Naive thymus-derived CD8-positive, alpha-beta T cell (primary cell): ENCODE measurements at places on chromosomes 1 and 21.

DNA sequence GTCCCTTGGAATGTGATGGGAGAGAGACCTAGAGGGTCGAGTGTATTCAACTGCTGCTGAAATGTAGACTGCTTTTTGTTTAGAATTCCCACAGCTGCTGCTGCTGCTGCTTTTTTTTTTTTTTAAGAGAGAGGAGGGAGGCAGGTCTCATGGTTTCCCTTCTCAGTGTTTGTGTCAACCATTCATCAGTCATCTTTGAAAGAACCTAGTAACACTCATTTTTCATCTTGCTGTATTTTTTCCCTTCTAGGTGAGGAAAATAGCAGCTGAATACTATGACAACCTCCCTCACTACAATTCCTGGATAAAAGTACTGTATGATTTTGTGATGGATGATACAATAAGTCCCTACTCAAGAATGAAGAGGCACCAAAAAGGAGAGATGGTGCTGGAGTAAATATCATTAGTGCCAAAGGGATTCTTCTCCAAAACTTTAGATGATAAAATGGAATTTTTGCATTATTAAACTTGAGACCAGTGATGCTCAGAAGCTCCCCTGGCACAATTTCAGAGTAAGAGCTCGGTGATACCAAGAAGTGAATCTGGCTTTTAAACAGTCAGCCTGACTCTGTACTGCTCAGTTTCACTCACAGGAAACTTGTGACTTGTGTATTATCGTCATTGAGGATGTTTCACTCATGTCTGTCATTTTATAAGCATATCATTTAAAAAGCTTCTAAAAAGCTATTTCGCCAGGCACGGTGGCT lies 9.2 kb downstream of the DEGS1 start:
- DNase-seq: no peak

- DNase-seq: no peak
Measured at GRCh38 chr1:184860535-184860934, 105.9 kb upstream of the EDEM3 start.

DNA sequence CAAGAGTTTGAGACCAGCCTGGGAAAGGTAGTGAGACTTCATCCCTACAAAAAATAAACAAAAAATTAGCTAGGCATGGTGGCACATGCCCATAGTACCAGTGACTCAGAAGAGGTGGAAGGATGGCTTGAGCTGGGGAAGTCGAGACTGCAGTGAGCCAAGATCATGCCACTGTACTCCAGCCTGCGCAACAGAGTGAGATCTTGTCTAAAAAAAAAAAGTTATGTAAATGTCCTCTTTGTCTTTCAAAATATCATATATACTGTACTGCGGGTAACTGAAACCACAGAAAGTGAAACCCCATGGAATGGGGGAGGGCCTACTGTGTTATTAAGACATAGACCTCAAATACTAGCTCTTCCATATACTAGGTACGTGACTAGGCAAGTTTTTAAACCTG lies 20.8 kb downstream of the ACADM start:
- no peak for DNase-seq

GRCh38 chr1:33348676-33349080 lies 27.8 kb upstream of the A3GALT2 start:
- no peak for DNase-seq

- no peak for DNase-seq
Measured at GRCh38 chr1:35539824-35540261, 17.4 kb downstream of the KIAA0319L start.

GRCh38 chr1:31166462-31166861 lies 73.2 kb downstream of the NKAIN1 start:
- DNase-seq: no peak

- no peak for DNase-seq
Measured at GRCh38 chr1:227428803-227429202, 110.5 kb upstream of the CDC42BPA start.

DNA sequence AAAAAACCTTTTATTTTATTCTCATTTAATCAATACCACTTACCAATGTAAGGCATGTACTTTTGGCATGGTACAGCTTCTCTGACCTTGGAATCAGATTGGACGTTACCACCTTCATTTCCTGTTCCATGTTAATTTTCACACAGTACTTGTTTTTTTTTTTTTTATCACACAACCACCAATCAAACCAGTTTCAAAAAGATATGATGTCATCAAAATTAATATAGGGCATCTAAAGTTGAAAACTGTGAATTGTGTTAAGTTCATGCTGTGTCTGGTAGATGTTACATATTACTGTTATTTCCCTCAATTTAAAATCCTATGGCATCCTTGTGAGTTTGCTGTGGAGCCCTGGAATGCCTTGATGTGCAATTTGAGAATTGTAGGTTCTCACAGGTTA lies 85.1 kb downstream of the NPHS2 start:
- DNase-seq: no peak

DNA sequence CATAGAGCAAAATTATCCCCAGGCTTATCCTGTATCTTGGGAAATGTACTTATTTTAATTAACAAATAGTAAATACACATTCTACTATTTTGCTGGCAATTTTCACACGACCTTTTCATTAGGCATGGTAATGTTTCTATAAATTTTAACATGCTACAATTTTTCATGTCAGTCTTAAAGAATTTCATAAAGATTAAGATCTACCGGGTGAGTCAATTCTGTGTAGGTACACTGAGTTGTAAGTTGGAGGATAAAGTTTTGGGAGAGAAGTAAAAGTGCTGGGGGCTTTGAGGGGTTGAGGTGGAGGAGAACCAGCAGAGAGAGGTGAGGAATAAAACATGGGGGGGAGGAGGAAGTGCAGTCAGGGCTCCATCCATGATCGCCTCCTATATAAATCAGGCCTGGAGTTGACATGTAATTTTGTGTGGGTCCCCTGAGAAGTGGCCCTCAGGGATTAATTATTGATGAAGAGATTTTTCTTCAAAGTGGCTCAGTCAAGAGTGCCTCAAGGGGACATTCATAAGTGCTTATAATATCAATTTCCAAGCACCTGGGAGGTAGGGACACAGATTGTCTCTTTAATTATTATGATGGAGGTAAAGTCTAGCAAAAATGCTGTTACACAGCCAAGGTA lies 7.2 kb downstream of the DPYD start:
- DNase-seq: no peak

DNA sequence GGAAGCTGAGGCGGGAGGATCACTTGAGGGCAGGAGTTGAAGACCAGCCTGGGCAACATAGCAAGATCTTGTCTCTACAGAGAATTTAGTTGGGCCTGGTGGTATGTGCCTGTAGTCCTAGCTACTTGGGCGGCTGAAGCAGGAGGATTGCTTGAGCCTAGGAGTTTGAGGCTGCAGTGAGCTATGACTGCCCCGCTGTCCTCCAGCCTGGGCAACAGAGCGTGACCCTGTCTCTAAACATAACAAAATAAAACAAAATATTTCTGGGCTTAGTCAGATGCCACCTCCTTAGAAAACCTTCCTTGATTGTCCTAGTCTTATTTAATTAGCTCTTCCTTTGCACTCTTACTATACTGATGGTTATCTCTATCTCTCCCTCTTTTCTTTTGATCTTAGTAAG lies 8.5 kb downstream of the TGFB2 start:
- DNase-seq: no peak

- no peak for DNase-seq
Measured at GRCh38 chr1:213720032-213720431, 267.7 kb upstream of the PROX1 start.

DNA sequence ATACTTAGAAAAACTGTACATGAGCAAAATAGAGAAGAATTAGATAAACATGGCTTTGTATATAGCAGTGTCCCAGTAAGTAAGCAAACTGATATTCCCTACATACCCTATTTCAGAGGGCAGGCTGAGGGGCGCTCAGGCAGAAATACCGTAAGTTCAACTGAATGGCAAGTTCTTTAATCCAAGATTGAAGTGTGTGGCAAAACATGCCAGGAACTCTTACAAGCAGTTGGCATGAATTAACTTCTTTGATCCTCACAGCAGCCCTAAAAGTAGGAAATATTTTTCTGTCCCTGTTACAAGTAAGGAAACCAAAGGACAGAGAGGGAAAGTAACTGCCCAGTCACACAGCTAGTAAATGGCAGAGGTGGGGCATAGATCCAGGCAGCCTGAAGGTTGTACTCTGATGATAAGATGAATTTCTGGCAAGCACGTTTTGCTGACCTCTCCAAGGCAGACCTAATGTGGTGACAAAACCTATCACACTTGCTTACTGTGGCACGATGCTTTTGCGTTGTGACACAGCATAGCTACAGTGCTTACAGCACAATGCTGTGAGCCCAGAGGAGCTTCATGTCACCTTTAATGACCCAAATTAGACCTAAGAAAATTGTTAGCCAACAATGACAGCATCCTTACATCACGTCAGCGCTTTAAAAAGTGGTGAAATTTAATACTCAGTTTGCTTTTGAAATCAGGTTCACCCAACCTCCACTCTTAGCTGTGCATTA lies 35.0 kb upstream of the THEM4 start:
- no peak for DNase-seq

- DNase-seq: no peak
Measured at GRCh38 chr1:24594328-24594598, 38.4 kb downstream of the NCMAP start.

DNA sequence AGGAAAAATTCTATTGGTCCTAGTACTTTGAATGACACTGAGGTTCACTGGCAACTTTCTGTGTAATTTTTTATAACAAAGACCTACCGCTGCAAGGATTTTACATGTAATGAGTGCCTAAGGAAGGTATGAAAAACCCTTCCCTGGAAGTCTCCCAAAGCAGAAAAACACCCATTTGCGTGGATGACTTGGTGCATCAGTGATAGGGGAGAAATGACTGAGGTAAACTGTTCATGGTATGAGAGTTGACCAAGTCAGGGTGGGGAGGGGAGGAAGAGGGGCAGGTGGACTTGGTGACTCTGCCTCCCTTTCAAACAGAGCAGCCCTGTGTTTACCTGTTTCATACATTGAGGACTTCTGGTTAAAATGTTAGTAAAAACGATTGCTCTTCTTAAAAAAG lies 78.8 kb upstream of the IPO9 start:
- no peak for DNase-seq

- DNase-seq: no peak
Measured at GRCh38 chr1:27220096-27220495, 14.3 kb upstream of the WDTC1 start.

GRCh38 chr1:159838715-159839114 lies 12.0 kb downstream of the SLAMF8 start:
- no peak for DNase-seq

DNA sequence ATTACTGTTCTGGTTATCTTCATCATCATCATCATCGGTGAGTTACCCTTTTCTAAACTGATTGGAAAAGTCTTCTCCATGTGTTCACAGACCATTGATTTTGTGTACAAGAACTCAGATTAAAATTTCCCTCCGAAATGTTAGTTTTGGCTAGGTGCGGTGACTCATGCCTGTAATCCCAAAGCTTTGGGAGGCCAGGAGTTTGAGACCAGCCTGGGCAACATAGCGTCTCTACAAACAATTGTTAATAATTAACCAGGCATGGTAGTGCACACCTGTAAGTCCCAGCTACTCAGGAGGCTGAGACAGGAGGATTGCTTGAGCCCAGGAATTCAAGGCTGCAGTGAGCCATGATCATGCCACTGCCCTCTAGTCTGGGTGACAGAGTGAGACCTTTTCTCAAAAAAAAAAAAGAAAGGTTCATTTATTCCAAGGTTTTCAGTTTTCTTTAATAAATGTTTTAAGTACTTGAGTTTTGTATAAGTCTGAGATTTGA lies 5.9 kb upstream of the PER3 start:
- DNase-seq: no peak

DNA sequence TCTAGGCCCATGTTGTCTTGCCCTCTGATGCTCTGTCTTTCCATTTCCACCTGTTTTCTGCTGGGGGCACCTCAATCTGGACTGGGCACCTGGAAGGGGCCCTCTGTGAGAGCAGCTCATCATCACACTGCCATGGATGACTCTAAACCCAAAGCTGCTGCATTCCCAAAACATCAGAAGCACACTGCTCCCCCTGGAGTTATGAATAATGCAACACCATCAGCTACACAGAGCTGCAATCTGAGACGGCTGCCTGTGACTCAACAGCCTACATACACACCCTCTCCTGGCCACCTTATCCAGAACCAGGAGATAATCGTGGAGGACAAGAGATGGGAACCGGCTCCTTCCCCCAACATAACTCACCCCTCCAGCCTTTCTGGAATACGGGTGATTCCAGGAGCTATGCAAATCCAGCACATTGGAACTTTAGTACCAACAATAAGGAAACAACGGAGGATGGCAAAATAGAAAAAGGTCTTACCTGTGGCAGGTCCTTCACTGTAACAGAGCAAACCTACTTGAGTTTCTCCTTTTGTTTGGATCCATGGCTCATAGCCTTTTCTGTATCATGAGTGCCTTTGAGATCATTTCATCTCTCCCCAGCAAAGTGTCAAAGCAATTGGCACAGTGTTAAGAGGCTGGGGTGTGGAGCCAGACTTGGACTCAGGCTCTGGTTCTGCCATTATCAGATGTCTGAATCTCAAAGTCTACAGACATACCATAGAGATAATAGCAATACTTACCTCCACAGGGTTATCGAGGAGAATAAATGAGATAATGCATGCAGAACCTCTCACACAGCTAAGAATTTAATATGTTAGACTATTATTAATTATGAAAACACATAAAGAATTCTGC lies 29.3 kb downstream of the AK2 start:
- DNase-seq: no peak
